Fibroblast of skin of left biceps (primary cell): ENCODE measurements at places on chromosomes 11 and 22.

GRCh38 chr11:115363921-115364320, 140.3 kb downstream of the CADM1 start:
- no peak for DNase-seq

DNA sequence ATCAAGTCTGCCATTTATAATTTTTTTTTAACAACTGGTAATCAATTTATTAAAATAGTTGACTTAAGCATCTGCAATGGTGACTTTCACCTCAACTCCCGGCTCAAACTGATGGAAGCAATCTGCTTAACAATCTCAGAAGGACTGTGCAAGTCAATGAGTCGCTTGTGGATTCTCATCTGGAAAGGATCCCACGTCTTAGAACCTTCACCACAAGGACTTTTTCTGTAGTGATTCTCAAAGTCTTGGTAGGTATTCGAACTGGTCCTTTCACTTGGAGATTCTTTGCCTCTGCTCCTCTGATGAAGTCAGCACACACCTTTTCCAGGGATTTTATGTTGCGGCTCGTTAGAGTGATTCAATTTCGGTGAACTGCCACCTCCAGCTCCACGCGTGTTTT, 7.3 kb downstream of the RSF1 start:
- no peak for DNase-seq

- no peak for DNase-seq
Measured at GRCh38 chr22:20989323-20990138, 7.4 kb downstream of the LZTR1 start.

GRCh38 chr11:7060868-7061267, 27.9 kb upstream of the RBMXL2 start:
- DNase-seq: no peak

- DNase-seq: no peak
Measured at GRCh38 chr11:72851726-72852125, 37.5 kb downstream of the ATG16L2 start.

GRCh38 chr11:32006799-32007388, 84.0 kb upstream of the RCN1 start:
- DNase-seq: no peak

GRCh38 chr11:117010808-117011540, 87.3 kb downstream of the SIK3 start:
- peak; percentile 90 for DNase-seq
